ENCODE measurements at places on chromosomes 5 and 9. TPM values are rescaled to one million over a fixed set of nuclear protein-coding genes. Genes with fewer than 3 reads are reported as not detected.

GRCh38 chr9:137593176-137593575, 2.9 kb upstream of the ZMYND19 start:
- no peak for DNase-seq

DNA sequence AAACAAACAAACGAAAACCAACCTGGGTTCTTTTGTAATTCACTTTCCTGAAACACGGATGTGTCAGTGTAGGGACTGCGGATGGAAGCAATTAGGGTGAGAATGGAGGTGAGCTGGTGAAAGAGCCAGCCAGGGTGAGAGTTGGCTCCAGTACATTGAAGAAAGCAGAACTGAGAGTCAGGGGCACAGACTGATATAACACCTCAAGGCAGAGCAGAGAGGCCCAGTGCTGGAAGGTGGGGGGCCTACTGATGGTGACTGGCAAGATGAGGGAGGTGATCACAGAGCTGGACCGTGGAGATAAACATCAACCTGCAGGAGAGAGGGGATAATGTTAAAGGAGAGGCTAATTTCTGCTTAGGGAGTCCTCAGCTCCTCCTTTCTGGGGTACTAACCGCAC, 221.1 kb downstream of the MAN2A1 start:
- DNase-seq = no peak

- DNase-seq = no peak
These were observed 431.0 kb upstream of the SLC30A5 start for GRCh38 chr5:68662804-68663307.

DNA sequence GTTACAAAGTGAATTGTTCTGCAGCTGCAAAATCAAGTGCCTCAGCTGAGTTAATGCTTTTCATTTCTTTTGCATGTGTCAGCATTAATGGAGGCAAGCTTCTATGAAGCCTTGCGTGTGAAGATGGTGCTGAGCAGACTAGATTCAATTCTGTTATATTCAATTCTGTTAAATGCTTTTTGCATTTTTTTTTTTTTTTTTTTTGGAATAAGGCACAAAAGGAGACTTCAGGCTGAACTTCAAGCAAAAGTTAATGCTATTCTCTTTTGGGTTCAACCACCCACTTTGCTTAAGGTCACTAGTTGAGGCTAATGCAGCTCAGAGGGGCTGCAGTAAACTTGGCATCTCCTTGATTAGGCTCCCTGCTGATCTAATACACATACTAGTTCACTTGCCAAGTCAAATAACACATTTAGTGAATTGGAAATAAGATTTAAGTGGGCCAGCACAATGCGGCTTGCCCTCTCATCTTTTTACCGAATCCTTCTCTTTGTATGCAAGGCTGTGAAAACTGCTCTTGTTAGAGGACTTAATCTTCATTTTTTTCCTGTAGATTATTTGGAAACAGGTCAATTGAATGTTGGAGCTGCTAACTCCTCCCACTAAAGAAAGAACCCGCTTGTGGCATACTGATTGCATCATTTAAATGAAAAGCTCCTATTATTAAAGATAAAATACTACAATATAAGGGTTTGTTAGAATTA, 1020.2 kb downstream of the NR2F1-AS1 start:
- DNase-seq = no peak

- no peak for DNase-seq
These were observed 200.0 kb upstream of the IER5L start for GRCh38 chr9:129377931-129378661.

DNA sequence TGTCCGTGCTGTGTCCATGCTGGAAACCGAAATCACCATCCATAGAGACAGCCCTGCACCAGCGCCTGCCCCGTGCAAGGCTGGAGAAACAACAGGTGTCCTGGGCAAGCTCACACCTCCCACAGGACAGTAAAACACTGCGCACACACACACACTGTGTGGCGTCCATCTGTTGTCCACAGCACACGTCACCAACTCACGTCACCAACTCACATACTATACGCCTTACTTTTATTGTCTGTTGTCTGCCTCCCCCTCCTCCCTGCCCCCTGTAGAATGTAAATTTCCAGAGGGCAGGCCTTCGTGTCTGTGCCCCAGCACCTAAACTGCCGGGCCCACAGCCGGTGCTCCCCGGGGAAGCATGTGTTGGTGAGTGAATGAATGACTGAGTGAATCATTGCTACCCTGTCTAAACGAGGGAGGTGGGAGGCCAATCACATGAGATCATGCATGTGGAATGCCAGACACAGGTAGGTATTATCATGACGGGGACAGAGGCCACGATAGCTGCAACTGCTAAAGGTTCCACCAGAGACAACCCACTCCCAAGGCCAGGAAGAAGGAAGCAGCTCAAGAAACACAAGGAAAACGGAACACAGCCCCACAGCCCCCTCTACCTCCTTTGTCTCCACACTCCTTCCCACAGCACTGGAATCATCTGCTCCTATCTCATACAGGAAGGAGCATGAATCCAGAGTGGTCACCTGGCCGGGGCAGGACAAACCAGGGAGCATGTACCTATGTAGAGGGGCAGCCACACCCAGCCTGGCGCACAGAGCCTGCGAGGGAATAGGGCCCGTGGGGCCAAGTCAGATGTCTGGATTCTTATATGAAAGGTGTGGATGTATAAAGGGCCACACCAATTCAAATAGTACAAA, 41.9 kb downstream of the STK10 start:
- DNase-seq = no peak

- DNase-seq = no peak
These were observed 4.0 kb downstream of the LPCAT1 start for GRCh38 chr5:1519631-1520210.

DNA sequence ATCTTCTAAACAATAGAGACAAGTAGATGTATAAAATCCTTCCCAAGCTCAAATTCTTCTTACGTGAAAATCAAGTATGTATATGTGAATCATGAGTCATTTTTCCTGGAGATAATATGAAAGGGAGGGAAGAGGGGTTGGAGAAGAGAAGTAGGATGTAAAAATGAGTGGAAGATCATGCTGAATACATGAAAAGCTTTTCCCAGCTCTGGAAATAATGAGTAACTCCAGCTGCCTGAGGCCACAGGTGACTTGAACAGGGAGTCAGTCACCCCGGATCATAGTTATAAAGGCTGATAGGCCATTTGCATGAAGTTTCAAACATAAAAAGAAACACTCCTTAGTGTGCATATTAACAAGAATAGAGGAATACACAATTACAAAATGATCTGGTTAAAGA, 486.7 kb downstream of the EFNA5 start:
- peak; percentile 0 for DNase-seq

GRCh38 chr5:147930769-147931168, 24.4 kb upstream of the C5orf46 start:
- no peak for DNase-seq

GRCh38 chr5:134175921-134176510, 734 bp downstream of the SKP1 start:
- DNase-seq = no peak

DNA sequence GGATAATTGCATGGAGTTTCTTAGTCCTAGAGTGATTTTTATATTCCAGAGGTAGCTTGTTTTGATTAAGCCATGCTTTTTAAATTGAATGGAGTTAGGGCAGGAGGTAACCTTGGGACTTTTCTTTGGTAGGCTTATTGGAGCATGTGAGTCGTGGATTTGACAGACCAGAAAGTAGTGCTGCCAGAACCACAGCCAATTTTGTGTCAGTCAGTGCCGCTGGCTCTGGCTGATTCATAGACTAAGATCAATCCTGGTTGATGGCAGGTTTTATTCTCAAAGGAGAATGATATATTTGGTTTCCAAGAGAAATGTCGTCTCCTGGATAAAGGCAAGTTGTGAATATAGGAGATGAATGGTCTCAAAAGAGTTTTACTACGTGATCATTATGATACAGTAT, 20.3 kb downstream of the RAI14 start:
- DNase-seq = no peak

- DNase-seq = no peak
These were observed 1397.0 kb upstream of the C9orf72 start for GRCh38 chr9:28970241-28970654.

Gene FAM81B
- not detected for polyA plus RNA-seq

Gene NIPAL4
- polyA plus RNA-seq = 12.6 TPM

Gene ADAMTS13
- 1.2 TPM for polyA plus RNA-seq

Gene C1QTNF2
- 0.05 TPM for polyA plus RNA-seq

Gene NFIL3
- polyA plus RNA-seq = 6.9 TPM

Gene CFAP157
- polyA plus RNA-seq = not detected
